ENCODE measurements at places on chromosomes 16 and 17. TPM values are rescaled to one million over a fixed set of nuclear protein-coding genes. Genes with fewer than 3 reads are reported as not detected.
A peak's percentile ranks its signal among the peaks of the same experiment; 100 is the strongest.

DNAH3 gene
- 1.0 TPM for total RNA-seq

ZNF597 gene
- 2.1 TPM for total RNA-seq

TEX19 gene
- total RNA-seq, result not detected

TUBB3 gene
- total RNA-seq, result 18.1 TPM

CDH1 gene
- total RNA-seq, result not detected

OSBPL7 gene
- 5.8 TPM for total RNA-seq

MYH2 gene
- total RNA-seq, result not detected

CYGB gene
- total RNA-seq, result 20.9 TPM

- peaks cover 4% of the 10 kb centered on the region for H3K4me1 ChIP-seq
- no peaks in the 10 kb centered on the region for H3K27me3 ChIP-seq
- peak overlapping the region; percentile 63 for H3K27ac ChIP-seq
- no peak for DNase-seq
- H3K36me3 ChIP-seq, result no peaks in the 10 kb centered on the region
These were observed 135.1 kb downstream of the CDH13 start for GRCh38 chr16:82761858-82762257.

DNA sequence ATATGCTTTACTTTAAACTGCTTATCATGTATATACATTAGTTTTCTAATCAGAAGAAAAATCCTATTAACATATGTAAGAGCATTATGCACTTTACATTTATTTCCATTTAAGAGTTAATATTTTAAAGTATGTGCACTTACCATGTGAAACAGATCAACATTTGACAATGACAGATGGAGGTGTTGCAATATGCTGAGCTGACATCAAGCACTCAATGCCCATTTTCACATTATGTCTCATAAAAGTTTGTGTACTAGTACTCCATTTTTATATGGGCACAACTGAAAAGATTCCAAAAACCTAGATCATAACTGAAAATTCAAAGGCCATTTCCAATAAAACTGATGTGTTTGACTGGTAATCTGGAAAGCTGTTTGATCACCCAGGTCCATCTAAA, 420.9 kb upstream of the SOX9 start:
- no peaks in the 10 kb centered on the region for H3K27me3 ChIP-seq
- no peaks in the 10 kb centered on the region for H3K4me1 ChIP-seq
- no peak overlapping the region for H3K4me3 ChIP-seq
- no peak for DNase-seq

GRCh38 chr17:51617986-51618385, 357.6 kb downstream of the UTP18 start:
- H3K4me3 ChIP-seq, result no peak overlapping the region
- H3K4me1 ChIP-seq, result no peaks in the 10 kb centered on the region
- no peak for DNase-seq
- no peak overlapping the region for H3K27ac ChIP-seq
- no peaks in the 10 kb centered on the region for H3K36me3 ChIP-seq
- H3K27me3 ChIP-seq, result no peaks in the 10 kb centered on the region

DNA sequence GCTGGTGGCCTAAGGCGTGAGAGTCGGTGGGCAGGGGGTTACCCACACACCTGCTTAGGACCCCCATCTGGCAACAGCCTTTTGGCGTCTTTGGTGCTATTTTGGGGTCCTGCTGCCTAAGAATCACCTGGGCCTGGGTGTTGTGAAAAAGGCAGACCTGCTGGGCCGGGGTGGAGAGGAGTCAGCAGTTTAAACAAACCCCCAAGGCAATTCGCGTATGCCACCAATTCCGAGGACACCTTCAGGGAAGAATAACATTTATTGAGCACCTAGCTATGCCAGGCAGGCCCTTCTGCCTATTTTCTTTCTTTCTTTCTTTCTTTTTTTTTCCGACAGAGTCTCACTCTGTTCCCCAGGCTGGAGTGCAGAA, 53.9 kb upstream of the TOB1 start:
- H3K27me3 ChIP-seq, result no peaks in the 10 kb centered on the region
- peak overlapping the region; percentile 83 for H3K27ac ChIP-seq
- peaks cover 52% of the 10 kb centered on the region for H3K4me1 ChIP-seq

GRCh38 chr17:43732958-43733357, 25.6 kb downstream of the SOST start:
- H3K4me1 ChIP-seq, result no peaks in the 10 kb centered on the region
- no peak for DNase-seq
- no peaks in the 10 kb centered on the region for H3K27me3 ChIP-seq

DNA sequence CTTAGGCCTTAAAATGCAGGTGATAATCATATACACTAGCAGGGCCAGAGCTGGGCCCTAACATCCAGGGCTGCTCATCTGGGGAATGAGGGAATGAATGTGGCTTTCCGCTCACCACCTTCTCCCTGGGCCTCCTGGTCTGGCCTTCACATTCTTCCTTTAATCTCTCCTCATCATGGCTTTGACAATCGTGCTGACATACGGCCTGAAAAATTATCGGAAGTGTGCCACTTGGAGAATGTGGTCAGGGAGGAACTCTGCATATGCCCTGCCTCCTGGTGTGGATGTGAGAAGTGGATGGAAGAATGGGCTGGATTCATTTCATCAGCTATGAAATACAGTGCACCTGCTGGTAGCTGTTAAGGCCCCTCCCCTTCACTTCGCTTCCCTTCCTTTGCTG, 2.4 kb downstream of the WSCD1 start:
- H3K27me3 ChIP-seq, result no peaks in the 10 kb centered on the region
- H3K4me3 ChIP-seq, result no peak overlapping the region
- H3K27ac ChIP-seq, result no peak overlapping the region
- no peaks in the 10 kb centered on the region for H3K4me1 ChIP-seq

DNA sequence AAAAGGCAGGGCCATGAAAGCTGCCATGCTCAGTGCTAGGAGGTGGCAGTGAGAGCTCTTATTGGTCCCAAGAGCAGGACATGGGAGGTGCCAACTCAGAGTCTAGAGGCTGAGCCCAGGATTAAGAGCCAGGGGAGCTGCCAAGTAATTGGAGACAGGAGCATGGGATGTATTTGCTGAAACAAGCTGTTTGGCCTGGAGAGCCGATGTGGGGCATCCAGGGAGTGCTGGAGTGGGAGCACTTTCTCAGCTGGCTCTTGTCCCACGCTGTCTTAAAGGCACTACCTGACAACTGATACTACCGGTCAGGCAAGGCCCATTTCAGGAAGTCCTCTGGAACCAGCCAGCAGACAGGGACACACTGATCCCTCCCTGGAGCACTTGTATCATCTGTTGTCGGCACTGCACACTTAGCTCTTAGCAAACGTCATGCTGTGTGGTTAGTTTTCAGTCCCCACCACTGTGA, 19.3 kb downstream of the ANKFN1 start:
- DNase-seq, result peak; percentile 56
- H3K4me3 ChIP-seq, result no peak overlapping the region
- H3K4me1 ChIP-seq, result no peaks in the 10 kb centered on the region

DNA sequence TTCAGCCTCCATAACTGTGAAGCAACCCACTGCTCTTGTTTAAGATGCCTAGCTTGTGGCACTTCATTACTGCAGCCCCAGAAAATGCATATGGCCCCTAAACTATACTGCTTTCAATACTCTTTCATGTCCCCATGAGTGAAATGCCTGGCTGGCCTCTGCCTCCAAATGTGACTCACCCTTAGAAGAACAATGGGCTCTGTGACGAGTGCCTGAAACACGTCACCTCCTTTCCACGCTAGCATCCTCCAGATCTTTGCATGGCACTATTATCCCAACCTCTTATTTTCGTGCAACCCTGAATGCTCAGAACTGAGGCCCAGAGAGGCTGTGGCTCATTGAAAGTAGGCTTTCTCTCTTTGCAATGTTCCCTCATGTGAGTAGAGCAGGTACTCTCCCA, 233.1 kb downstream of the CBLN1 start:
- H3K27me3 ChIP-seq, result no peaks in the 10 kb centered on the region
- H3K4me3 ChIP-seq, result no peak overlapping the region
- H3K27ac ChIP-seq, result no peak overlapping the region
- H3K36me3 ChIP-seq, result no peaks in the 10 kb centered on the region

DNA sequence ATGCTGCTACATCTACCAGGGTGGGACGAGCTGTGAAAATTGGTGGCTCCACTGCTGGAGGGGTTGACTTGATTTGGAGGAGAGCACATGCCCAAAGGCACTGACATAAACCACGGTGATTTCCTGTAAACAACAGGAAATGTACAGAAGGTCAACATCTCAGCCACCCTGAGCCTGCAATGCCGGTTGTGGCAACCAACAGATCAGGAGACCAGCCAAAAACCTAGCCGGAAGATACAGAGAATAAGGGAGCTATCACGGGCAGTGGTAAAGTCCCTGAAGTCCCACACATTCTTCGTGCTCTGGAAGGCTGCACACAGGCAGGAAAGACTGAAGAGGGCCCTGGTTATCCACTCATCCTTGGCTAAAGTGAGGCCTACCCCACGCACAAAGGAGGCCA, 56.2 kb downstream of the ADCY9 start:
- H3K4me3 ChIP-seq, result no peak overlapping the region
- no peaks in the 10 kb centered on the region for H3K36me3 ChIP-seq
- no peak for DNase-seq
- no peak overlapping the region for H3K27ac ChIP-seq

- H3K4me1 ChIP-seq, result peaks cover 18% of the 10 kb centered on the region
- DNase-seq, result no peak
- H3K4me3 ChIP-seq, result no peak overlapping the region
- H3K36me3 ChIP-seq, result no peaks in the 10 kb centered on the region
- no peak overlapping the region for H3K27ac ChIP-seq
- no peaks in the 10 kb centered on the region for H3K27me3 ChIP-seq
These were observed 218.5 kb upstream of the CIBAR2 start for GRCh38 chr16:85330694-85331188.

DNA sequence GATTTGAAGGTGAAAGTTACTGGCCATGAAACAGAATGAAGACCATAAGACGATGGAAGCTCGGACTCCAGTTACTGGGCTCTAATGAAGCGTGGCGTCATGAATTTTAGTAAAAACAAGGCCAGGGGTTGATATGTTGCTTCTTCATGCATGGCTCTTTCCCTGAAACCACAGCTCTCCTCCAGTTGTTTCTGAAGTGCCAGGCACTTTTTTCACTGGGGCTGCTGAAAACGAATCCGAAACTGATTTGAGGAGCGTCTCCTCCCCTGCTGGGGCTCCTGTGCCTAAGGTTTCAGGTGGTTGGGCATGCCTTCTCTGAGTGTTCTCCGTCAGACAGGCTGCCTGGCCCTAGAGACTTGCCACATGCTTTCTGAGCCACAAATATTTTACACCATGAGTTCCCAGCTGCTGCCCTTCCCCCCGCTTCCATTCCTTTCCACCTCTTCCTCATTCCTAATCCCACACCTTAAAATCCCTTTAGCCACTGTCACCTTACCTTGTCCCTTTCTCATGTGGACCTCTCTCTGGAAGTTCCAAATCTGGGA, 3.7 kb upstream of the MYL4 start:
- peak overlapping the region; percentile 72 for H3K27ac ChIP-seq
- no peaks in the 10 kb centered on the region for H3K27me3 ChIP-seq
- H3K4me3 ChIP-seq, result no peak overlapping the region
- DNase-seq, result peak; percentile 71
- H3K36me3 ChIP-seq, result no peaks in the 10 kb centered on the region
- peaks cover 44% of the 10 kb centered on the region for H3K4me1 ChIP-seq

DNA sequence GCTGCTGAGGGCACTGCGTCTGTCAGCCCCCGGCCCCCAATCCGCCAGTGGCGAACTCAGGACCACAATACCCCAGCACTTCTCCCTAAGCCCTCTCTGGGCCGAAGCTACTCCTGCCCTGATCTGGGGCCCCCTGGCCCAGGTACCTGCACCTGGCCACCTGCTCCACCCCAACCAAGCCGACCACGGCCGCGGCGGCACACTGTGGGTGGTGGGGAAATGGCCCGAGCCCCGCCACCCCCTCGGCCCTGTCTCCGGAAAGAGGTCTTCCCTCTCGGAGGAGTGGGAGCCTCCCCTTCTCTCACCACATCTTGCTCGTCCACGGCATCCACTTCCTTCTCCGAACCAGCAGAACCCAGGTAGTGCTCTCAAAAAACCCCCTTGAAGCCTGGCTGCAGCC, 3.4 kb upstream of the FBRS start:
- H3K36me3 ChIP-seq, result peaks cover 45% of the 10 kb centered on the region
- peaks cover 33% of the 10 kb centered on the region for H3K4me1 ChIP-seq
- H3K27me3 ChIP-seq, result no peaks in the 10 kb centered on the region
- no peak overlapping the region for H3K4me3 ChIP-seq
- H3K27ac ChIP-seq, result no peak overlapping the region

DNA sequence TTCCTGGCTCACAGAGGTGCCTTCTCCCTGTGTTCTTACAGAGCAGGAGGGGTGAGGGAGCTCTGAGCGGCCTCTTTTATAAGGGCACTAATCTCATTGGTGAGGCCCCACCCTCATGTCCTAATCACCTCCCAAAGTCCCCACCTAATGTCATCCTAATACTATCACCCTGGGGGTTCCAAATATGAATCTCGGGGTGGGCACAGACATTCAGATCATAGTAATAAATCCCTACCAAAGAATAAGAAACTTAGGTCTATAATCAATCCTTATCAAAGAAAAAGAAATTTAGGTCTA, 32.3 kb upstream of the METRNL start:
- no peak overlapping the region for H3K4me3 ChIP-seq
- H3K36me3 ChIP-seq, result no peaks in the 10 kb centered on the region
- H3K4me1 ChIP-seq, result no peaks in the 10 kb centered on the region
- no peaks in the 10 kb centered on the region for H3K27me3 ChIP-seq

DNA sequence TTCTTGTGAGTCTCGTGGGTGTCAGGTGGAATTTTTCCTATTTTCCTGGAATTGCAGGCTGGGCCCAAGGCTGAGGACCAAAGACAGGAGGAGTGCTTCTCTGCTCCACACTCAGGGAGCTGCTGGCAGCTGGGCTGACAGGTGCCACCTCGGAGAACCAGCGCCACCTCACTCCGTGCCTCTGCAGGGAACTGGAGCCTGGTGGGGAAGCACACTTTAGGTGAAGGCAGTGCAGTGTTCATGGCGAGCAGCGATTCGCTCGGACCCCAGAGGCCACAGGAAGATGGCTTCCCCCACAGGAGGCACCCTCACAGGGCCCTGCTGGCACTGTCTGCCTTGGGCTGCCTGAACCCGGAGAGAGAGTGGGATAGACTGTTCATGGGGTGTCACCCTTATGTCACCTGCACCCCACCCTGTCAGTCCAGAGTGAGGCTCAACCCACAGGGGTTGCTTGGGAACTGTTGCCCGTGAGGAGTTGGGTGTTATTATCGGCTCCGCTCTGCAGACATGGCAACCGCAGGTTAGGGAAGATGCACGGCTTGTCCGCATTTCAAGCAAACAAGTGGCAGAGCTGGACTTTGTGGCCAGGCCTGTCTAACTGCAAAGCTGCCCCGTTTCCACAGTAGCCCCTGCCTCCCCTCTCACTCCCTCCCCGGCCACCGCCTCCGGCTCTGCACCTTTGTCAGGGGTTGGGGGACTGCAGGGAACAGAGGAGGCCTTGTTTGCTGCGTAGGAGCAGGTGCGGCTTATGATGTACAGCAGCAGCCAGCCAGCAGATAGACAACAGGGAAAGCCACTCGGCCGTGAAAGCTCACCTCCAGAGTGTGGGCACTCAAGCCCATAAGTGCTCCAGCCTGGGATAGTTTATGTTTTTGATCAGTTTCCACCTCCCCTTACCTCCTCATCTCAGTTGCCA, 15.5 kb downstream of the TBC1D24 start:
- no peaks in the 10 kb centered on the region for H3K27me3 ChIP-seq
- peaks cover 17% of the 10 kb centered on the region for H3K4me1 ChIP-seq
- H3K4me3 ChIP-seq, result no peak overlapping the region
- no peak for DNase-seq
- no peaks in the 10 kb centered on the region for H3K36me3 ChIP-seq

- H3K36me3 ChIP-seq, result no peaks in the 10 kb centered on the region
- H3K4me3 ChIP-seq, result no peak overlapping the region
- peaks cover 7% of the 10 kb centered on the region for H3K27me3 ChIP-seq
- H3K4me1 ChIP-seq, result no peaks in the 10 kb centered on the region
- DNase-seq, result no peak
These were observed 204.7 kb downstream of the CDRT15L2 start for GRCh38 chr17:20784100-20784665.
